ENCODE measurements at places on chromosomes 7 and 10.

- no peak for DNase-seq
These were observed 306.2 kb downstream of the BICC1 start for GRCh38 chr10:58818900-58819299.

- no peak for DNase-seq
These were observed 6.9 kb upstream of the SFRP5 start for GRCh38 chr10:97778452-97779302.

DNA sequence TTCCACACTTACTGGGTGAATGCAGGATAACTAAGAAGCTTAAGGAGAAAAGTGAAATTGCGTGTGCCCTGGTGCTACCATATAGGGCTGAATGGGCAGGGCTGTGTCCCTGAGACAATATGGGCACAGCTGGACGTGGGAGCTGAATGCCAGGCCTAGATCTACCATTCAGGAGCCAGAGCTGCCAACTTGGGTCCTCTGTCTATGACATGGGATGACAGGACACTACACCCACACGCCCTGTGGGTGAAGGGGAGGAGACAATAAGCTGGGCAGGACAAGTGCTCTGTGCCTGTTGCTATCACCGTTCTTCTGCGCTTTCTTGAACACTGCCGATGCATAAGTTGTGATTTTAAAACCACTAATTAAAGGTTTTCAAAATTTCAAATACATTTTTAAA lies 293.9 kb downstream of the TNS3 start:
- DNase-seq, result no peak

DNA sequence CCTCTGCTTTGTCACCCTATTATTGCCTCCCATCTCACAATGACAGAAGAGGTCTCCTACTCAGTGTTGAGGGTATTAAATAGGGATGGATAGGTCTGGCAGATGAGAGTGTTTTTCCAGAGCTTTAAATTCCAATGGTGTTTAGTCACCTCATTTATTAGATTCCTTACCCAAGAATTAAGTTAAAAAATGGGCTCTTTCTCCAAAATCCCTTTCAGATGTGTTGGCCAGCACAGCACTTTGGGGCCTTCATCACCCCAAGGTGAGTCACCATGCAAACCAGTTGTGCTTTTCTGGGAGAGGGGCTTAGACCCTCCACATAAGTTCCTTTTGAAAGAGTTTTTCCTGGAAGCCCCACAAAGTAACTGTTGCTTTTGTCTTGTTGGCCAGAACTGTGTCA lies 78.4 kb downstream of the CYP26A1 start:
- DNase-seq, result no peak

DNA sequence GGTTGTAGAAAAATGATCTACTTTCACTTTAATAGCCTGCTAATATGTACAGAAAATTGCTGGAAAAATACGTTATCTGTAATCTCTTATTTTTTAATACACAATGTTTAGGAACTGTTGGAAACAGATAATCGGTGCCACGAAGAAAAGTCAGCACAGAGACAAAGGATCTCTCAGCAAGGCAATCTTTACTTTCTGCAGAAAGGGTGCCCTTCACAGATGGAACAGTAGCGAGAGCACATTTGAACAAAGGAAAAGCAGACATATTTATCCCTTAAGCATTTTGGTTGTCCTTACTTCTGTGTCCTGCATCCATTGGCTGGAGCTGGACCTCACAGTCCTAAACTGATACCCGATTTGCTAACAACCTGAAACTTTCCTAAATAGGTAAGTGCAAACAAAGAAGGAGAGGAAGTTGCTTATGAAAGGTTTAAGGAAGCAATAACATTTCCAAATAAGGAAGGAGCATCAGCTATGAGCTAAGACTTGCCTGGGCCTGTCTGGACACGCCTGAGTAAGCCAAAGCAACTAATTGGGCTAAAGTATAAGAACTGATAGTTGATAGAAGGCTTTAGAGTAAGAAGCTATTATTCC lies 640.0 kb downstream of the SH2D4B start:
- no peak for DNase-seq

DNA sequence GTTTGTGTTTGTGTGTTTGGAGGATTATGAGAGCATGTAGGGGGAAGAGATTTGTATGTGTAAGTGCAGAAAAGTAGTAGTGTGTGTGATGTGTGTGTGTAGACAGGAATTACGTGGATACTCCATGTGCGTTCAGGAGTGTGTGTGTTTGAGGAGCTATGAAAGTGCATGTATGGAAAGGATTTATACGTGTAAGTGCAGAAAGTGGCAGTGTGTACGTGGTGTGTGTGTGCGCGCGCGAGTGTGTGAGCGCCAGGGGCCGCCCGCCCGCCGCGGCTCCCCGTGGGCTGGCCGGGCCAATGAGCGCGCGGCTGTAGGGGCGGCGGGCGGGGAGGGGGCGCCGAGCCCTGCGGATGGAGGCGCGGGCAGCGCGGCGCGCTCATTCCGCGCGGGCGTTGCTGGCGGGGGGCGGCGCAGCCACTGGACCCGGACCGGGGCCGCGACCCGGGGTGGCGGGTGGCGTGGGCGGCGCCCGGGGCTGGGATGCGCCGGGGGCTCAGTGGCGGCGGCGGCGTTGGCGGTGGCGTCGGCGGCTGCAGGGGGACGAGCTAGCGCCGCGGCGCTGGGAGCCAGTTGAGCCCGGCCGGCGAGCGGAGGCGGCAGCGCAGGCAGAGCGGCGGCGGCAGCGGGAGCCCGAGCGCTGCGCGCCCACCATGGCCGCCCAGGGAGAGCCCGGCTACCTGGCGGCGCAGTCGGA lies at the start of gene BICC1:
Gene BICC1, plus strand, starts transcription at position 382 of the 697 bp plus-strand sequence. Its CDS starts 272 bp downstream, at position 654.
- no peak for DNase-seq

DNA sequence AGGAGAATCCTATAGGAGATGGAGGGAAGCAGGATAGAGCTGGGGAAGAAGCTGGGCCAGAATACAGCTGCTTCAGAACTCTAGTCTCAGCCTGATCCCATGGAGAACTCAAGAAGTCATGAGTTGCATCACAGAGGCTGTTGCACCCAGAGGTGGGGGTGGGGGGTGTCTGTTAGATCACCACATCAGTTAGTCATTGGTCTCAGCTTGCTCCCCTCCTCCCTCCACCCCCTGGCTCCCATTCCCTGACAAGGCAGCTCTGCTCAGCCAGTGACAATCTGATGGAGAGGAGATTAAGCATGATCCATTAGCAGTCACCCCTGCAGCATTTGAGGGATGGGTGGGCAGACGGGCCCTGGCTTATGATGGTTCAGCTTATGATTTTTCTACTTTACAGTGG lies 58.4 kb upstream of the FGL2 start:
- DNase-seq, result no peak

DNA sequence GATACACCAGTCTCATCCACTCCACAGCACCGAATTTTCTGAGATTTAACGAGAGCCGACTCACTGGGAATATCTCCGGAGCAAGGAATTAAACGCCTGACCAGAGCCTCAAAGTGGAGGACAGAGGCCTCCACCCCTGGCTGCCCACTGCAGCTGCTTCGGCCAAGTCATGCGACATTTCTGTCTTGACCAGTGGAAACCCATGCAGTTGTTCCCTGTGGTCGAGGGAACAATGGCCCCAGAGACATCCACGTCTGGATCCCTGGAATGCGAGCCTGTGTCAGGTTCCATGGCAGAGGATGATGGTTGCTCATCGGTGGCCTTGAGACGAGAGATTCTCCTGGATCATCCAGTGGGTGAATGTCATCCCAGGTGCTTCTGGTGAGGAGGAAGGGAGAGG lies 65.7 kb upstream of the INSIG1 start:
- no peak for DNase-seq

- no peak for DNase-seq
These were observed 1096.9 kb upstream of the POT1 start for GRCh38 chr7:126026421-126027088.

DNA sequence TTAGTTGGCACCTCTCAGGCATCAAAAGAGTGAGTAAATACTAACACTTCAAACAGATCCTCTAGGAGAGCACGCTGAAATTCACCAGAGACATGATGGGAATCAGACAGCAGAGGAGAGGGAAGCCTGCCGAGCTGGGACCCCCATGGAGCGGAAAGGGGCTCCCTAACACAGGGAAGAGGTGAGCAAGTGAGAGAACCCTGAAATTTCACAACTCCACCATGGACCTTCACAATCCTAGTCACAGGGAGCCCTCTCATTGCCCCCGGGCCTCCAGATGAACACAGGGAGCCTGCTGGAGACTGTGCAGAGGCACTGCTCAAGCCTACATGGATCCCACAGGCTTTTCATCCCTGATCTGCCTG lies 59.2 kb upstream of the ANTXRL start:
- DNase-seq, result peak; percentile 0

GRCh38 chr7:7695111-7695817 lies 23.1 kb downstream of the RPA3 start:
- DNase-seq, result no peak

- DNase-seq, result no peak
These were observed 1.9 kb upstream of the ZNF775 start for GRCh38 chr7:150377196-150377595.

GRCh38 chr10:17196045-17196444 lies 5.4 kb downstream of the TRDMT1 start:
- DNase-seq, result no peak

DNA sequence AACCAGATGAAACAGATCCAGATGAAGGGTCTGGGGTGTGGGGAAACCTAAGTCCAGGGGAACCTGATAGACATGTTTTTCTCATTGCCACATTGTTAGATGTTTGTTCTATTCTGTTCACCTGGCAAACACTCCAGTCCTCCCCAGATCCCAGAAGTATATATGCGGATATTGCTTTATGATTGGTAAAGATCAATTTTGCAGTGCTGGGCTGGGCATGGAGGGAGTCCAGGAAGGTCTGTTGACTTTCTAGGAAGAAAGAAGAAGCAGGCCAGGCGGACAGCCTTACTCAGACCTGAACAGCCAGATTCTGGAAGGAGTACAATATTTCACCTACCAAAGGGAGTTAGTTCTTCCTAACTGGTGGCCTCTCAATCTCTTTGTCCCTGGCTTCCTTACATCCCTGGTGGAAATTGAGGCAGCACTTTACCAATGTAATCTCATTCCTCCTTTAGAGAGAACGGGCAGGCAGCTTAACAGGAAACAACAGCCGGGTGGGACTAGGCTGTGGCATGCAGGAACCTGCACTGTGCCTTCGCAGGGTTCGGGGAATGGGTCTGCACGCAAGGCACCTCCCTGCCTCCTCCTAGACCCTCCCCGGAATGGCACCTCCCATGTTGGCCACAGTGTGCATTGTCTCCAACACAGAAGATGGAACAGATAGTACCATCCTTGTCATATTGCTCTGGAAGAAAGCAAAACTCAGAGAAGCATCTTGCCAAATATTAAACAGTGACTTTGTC lies 930 bp downstream of the GIMAP6 start:
- peak; percentile 58 for DNase-seq

DNA sequence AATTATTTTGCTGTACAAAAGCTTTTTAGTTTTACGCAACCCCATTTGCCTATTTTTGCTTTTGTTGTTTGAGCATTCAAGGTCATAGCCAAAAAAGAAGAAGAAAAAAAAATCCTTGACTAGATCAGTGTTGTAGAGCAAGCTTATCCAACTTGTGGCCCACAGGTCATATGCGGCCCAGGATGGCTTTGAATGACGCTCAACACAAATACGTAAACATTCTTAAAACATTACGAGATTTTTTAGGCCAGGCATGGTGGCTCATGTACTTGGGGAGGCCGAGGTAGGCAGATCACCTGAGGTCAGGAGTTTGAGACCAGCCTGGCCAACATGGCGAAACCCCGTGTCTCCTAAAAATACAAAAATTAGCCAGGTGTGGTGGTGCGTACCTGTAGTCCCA lies 8.1 kb upstream of the MALSU1 start:
- no peak for DNase-seq

DNA sequence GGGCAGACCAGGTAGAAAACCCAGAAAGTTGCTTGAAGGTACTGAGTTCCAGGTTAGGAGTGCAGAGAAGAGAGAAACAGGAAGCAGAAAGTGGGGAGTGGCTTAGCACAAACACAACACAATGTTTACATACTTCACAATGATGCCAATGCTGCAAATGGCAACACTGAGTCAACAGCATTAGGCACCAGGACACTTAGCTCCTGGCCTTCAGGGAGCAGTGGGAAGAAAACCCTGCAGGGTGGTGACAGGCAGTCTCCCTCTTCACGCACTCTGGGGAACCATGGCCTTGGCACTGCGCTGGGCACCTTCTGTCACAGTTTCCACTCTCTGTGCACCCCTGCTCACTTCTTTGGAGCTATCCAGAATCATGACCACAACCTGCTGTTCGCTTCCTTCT lies 7.3 kb downstream of the ICA1 start:
- no peak for DNase-seq

DNA sequence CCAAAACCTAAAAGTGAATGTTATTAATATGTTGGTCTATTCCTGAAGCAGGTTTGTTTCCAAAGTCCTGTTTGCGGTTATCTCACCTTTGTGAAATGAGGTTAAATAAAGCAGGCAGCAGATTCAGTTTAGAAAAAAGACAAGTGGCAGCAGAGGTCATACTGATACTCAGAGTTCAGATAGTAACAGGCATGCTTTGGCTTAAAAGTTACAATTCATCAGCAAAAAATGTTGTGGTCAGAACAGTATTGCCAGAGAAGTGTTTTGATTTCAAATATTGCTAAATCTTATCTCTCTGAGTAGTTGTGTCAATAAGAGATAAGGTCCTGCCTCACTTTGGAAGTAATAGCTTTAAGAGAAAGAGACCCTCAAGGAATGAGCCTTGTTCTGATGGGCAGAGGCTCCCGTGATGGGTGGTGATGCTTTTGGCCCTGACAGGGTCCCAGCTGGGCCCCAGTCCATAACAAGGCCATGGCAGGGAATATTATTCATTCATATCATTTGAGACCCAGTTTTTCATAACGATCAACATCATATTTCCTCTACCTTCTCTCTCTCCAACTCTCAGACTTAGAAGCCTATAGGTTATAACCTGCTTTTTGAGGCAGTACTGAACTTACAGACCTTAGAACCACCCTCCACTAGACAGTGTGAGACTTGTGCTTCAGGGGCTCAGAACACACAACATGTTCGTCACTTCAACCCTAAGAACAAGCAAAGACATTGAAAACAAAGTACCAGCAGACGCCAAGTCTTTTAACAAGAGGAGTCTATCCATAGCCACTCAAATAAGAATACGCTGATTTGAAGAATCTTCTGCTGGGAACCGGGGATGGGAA lies 58.5 kb upstream of the AHR start:
- DNase-seq, result no peak

DNA sequence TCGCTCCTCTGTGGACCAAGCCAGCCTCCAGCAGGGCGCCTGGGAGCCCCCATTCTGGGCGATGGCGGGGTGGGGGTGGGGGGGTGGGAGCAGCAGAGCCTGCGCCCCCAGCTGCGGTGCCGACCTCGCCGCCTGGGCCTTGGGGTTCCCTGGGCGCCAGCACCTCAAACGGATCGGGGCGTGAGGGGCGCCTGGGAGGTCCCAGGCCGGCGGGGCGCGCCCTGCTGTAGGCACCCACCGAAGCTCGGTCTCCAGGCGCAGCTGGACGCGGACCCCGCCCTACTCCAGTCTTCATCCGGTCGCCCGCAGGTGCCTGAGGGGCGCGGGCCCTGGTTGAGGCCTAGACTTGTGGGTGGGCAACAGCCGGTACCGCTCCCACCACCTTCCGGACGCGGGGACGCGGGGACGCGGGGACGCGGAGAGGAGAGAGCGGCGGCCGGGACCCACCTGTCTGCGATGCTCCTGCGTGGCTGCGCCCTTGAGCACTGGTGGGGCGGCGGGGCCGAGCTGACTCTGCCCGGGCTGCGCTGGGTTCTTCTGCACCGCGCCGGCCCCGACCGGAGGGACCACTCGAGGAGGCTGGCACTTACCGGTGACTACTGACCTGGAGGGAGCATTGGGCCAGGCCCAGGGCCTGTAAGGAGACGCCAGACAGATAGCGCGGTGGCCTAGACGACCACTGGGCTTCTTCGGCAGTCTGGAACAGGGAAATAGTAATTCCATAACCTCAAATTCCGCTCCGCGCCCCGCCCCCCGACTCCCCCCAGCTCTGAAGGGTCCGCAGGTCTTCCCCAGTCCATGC lies 5.5 kb upstream of the KCP start:
- no peak for DNase-seq

Data from stimulated activated CD4-positive, alpha-beta T cell treated with anti-CD3 and anti-CD28 coated beads, Interleukin-4, amount 100 ng/mL, for 24 hours (primary cell).